Panc1 (cell line): ENCODE measurements at places on chromosomes 3 and 15. TPM values are rescaled to one million over a fixed set of nuclear protein-coding genes. Genes with fewer than 3 reads are reported as not detected.

DNAH12 gene
- total RNA-seq: 0.21 TPM

DNA sequence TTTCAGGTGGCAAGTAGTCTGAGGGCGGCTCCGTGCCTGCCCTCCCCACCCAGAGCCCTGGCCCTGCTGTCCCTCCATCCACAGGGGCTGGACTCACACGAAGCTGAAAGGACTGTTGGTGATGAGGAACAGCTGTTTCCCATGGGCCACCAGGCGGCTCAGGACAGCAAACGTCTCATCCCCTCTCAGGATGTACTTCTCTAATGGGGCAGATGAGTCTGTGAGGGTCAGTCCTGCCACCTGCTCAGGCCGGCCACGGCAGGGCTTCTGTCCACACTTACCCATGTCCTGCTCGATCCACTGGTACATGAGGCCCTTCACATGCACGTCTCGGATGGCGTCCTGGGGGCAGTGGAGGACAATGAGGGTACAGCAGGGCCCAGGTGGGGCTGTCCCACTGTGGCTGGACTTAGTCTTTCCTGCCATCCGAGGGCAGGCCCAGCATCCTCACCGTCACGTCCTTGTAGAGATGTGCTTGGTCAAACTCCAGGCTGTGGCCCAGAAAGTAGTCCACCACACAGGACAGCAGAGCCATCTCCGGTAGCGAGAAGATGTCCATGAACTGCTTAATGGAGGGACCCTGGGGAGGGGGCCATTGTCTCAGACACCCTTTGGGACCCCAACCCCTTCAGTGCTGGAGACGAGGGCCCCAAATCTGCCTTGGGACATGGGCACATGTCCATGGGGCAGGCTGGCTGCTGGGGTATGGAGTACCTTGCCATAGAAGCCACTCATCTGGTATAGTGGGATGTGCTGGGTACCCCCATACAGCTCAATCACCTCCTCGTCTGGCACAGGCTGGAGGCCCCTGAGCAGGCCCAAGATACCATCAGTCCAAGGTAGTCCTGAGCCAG, 5.7 kb downstream of the NT5DC2 start:
- no peak for DNase-seq

HES1 gene
- 28.5 TPM for total RNA-seq

- no peak for DNase-seq
Observed at GRCh38 chr3:178156301-178156700, 379.9 kb upstream of the KCNMB2 start.

- DNase-seq: no peak
Observed at GRCh38 chr3:78913711-78914110, 854.1 kb downstream of the ROBO1 start.

KIF23 gene
- total RNA-seq: 82.5 TPM

GRCh38 chr15:67174864-67175573, 79.4 kb downstream of the AAGAB start:
- peak; percentile 78 for DNase-seq

TM4SF1 gene
- total RNA-seq: 1,063 TPM
